LoVo (cell line): ENCODE measurements at places on chromosomes 7 and 10.
A peak's percentile ranks its signal among the peaks of the same experiment; 100 is the strongest.

- no peak for DNase-seq
Measured at GRCh38 chr10:21510241-21511094, 15.0 kb downstream of the SKIDA1 start.

GRCh38 chr7:46133072-46133471 lies 212.0 kb upstream of the IGFBP3 start:
- DNase-seq, result no peak

DNA sequence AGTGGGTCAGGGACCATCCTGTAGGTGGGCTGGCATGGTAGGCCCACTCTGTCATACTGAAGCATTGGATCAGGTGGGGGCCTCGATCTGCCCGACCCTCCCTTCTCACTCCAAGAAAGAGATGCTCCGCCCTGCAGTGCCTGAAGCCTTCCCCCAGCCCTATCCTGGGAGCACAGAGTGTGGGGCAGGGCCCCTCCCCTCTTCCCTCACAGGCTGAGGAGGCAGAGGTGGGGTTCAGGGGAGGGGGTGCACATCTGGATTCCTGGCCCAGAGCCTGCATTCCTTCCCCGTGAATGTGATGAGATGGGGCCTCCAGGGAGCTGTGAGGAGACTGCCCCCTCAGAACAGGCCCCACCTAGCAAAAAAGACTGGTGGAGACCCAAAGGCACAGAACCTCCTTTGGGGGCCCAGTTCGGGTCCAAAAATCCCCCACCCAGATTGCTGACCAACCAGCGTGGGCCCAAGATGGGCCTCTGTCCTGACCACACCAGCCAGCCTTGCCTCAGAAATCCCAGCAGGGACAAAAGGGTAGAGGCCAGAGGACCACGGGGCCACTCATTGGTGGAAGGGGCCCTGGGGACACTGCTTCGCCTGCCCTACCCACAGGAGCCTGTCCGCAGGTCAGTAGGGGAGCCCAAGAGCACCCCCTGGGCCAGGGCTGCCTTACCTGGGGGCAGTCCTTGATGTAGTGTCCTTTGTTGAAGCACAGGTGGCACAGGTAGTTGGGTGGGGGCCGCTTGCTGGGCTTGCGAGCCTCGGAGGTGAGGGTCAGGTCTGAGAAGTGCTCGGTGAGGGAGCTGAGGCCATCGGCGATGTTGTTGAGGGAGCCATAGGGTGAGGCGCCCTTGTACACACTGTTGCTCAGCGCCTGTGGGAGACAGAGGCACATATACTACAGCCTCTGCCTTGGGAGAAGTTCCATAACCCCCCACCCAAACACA lies 13.3 kb downstream of the ZCCHC24 start:
- DNase-seq, result no peak

GRCh38 chr7:142859829-142860228 lies 5.0 kb downstream of the EPHB6 start:
- peak; percentile 55 for DNase-seq

DNA sequence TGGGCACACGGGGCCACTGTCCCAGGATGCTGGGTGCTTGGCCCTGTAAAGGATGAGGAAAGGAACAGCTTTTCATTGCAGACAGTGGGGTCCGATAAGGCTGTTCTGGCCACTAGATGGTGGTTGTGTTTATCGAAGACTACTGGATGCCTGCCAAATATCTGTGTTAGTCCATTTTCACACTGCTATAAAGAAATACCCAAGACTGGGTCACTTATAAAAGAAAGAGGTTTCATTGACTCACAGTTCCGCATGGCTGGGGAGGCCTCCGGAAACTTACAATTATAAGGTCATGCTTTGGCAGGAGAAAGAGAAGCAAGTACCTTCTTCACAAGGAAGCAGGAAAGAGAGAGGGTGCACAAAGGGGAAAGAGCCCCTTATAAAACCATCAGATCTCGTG lies 32.2 kb upstream of the GARS1 start:
- no peak for DNase-seq

- peak; percentile 23 for DNase-seq
Measured at GRCh38 chr7:44769776-44770294, 21.2 kb downstream of the ZMIZ2 start.
